Neuronal stem cell (in vitro differentiated cells): ENCODE measurements at places on chromosomes 12 and 14.
A peak's percentile ranks its signal among the peaks of the same experiment; 100 is the strongest.

GRCh38 chr12:110860833-110861296, 14.1 kb downstream of the CCDC63 start:
- peak; percentile 91 for DNase-seq

DNA sequence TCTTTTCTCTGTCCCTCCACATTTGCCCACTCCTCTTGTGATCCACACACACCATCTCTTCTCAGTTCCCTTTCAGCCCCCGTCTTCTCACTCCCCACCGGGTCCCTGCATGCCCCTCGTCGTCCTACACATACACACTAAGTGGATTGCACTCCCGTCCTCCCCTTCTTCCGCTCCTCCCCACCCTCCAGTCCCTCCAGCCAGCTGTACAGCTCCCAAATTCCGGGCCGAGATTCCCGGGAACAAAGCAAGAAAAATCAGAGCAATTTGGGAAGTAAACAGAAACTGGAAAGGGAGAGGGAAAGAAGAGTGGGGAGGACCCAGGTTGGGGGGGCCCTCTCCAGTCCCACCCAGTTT, 282 bp upstream of the IGFBP6 start:
- DNase-seq, result no peak

DNA sequence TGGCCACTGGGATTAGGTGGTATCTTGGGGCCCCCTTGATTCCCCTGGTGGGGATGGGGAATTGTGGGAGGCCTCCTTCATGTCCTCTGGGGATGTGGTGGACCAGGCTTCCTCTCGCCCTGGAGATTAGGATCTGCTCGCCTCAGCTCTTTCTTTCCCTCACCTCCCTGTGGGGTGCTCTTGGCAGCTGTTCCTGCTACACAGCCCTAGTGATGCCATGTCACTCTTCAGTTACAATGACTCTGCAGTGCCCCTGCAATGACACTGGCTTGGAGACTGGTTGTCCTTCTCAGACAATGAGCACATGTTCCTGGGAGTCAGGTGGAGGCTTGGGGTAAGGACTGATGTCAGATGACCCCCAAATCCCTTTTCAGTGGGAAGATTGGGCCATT, 83.9 kb downstream of the ADCK1 start:
- DNase-seq, result no peak

- DNase-seq, result no peak
Measured at GRCh38 chr12:45794422-45794821, 64.9 kb downstream of the ARID2 start.

DNA sequence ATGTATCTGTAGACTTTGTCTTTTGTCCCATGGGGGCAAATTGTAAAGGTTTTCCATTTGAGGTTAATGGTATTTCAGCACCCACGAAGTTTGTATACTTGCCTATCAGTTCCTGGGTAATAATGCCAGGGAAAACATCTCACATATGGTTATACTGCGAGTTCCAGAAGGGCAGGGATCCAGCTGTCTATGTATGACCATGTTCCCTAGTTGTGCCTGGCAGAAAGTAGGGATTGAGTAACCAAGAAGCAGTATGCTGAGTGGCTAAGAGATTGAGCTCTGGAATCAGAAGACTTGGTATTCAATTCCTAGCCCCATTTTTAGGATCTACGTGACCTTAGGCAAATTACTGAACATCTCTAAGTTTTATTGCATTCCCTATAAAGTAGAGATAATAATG, 173.2 kb upstream of the PWP1 start:
- no peak for DNase-seq

DNA sequence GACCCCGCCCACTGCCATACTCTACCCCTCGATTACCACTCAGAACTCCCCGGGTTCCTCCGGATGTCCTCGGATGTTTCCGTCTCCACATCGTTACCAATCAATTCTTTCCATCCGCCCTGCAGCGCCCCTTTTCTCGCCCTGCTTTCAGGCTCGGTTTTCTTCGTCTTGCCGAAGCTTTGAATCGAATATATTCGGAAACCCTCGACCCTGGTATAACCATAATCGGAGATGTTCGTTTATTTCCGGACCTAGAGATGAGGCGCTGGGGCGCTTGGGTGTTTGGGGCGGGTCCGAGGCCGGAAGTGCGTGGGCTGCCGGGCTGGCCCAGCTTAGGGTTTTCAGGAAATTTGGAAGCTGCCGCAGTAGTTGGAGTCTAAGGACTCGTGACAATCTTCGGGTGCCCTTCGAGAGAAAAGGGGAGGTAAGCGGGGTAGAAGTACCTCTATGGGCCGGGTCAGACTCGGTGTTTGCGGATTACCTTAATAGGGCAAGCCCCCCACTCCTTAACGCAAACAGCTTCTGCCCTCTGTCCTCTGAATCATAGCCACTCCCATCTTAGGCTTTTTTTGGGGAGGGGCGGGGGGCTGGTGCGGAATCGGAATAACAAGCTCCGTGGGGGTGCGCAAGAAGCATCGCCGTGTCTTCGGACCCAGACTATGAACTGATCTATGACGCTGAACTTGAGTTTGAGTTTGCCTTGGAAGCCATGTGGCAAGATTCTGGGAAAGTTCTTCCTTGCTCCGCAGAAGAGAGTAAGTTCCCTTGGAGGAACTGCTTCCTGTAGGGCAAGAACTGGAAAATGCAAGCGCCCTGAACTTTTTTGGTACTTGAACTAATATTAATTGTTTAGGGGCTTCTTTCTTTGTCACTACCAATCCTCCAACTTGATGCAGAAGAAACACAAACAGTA, at the start of gene C14orf119:
C14orf119 (plus strand) TSS at position 310 of the 913 bp plus-strand sequence. CDS start 2,154 bp downstream, outside the sequence.
- peak; percentile 100 for DNase-seq

- no peak for DNase-seq
Measured at GRCh38 chr12:63313139-63313538, 162.1 kb upstream of the AVPR1A start.

GRCh38 chr12:7175493-7175892, 14.0 kb upstream of the PEX5 start:
- DNase-seq, result no peak

GRCh38 chr12:64735442-64735841, 23.8 kb downstream of the GNS start:
- no peak for DNase-seq

DNA sequence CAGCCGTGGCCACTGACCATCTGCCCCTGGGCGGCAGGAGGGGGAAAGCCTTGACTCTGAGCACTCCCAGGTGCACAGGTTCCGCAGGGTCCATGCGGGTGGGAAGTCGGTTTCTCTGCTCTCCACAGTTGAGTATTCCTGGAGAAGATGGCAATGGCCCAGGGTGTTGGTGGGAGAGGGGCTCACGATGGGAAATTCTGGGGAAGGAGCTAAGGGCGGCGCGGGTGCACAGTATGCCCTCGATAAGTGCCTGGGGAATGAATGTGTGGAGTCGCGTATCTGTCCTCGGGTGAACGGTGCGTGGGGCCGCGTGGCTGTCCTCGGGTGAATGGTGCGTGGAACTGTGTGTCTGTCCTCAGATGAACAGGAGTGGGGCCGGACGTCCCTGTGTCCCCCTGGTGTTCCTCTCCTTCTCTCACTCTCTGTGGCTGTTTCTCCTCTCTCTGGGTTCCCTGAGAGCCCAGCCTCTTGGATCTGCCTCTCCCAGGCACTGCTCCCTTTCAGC, 38.0 kb downstream of the NOC4L start:
- no peak for DNase-seq

DNA sequence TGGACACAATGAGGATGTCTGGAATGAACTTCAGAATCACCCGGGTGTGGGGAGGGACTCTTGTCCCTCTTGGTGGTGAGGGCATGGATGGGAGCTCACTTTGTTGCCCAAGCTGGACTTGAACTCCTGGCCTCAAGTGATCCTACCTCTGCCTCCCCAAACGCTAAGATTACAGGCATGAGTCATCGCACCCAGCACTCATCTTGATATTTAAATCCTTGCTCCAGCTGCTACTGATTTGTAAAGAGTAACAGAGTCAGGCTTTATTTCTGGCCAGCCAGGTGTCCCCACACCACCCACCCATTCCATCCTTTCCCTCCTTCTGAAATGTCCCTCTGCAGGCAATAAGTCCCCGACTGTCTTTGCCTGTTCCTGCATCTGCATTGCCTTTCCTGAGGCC, 4.9 kb downstream of the DDX54 start:
- DNase-seq, result no peak

DNA sequence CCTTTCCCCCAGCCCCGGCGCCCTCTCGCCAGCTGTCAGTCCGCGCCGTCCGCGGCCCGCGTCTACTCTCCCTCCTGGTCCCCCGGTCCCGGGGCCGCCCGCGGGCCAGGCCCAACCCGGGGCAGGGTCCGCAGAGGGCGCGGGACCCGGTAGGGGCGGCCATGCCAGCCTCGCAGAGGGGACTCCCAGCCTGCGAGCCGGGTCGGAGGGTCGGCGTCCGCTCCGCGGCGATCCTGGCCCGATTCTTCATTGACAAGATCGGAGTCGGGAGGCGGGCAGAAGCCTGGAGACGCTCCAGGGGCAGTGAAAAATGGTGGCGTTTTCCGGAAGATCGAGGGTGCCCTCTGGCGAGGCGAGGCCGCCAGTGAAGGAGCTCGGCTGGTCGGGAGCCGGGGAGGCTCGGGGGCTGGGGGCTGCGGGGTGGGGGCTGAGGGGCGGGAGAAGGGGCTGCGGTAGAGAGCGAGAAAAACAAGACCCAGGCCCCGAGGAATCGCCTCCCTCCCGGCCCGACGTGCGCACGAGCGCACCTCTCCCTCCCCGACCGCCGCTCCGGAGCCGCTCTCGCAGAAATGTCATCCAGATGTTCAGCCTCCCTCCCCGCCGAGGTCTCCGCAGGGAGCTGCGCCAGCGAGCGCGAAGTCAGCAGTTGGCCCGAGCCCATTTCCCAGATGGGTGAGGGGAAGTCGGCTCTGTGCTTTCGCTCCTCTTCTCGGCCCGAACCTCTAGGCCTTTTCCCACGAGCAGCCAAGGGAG, 647 bp upstream of the TGFB3 start:
- peak; percentile 77 for DNase-seq

- DNase-seq, result no peak
Measured at GRCh38 chr12:31263661-31264060, 62.3 kb downstream of the SINHCAF start.

GRCh38 chr14:45222485-45223262, 30.3 kb downstream of the MIS18BP1 start:
- no peak for DNase-seq

- no peak for DNase-seq
Measured at GRCh38 chr12:77833329-77833728, 2.6 kb downstream of the NAV3 start.

- no peak for DNase-seq
Measured at GRCh38 chr14:92542766-92543554, 29.4 kb downstream of the RIN3 start.

DNA sequence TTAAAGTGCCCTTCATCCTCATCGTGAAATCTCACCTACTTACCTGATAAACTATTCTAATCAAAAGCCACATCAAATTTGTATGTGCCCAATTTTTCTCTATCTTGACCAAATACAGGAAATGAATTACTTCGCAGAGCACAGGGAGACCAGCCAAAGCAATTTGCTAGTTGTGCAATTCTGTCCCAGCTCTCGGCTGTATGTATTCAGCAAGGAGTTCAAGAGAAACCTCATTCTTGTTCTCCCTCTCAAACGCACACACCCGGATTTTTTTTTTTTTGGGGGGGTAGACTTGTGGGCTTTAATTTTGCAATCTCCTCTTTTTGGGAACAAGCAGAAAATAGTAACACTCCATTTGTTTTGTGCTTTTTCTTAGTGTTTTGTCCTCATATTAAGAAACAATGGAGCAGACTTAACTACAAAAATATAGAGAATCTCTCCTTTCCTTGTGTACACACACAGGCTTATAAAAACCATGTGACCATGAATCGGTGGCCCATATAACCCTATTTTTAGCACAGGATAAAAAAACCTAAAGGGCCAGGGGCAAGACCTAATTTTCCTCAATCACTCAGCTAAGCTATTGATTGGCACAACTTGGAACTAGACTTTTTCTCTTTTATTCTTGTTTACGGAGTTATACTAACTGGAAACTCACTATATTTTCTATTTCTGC, 64.2 kb downstream of the MBIP start:
- no peak for DNase-seq

GRCh38 chr14:37641117-37641516, 45.7 kb downstream of the TTC6 start:
- no peak for DNase-seq

- DNase-seq, result no peak
Measured at GRCh38 chr14:78946949-78947348, 776.8 kb downstream of the NRXN3 start.

GRCh38 chr14:72597252-72598233, 296.4 kb downstream of the DPF3 start:
- DNase-seq, result no peak

- no peak for DNase-seq
Measured at GRCh38 chr12:19451196-19451595, 11.9 kb downstream of the AEBP2 start.

DNA sequence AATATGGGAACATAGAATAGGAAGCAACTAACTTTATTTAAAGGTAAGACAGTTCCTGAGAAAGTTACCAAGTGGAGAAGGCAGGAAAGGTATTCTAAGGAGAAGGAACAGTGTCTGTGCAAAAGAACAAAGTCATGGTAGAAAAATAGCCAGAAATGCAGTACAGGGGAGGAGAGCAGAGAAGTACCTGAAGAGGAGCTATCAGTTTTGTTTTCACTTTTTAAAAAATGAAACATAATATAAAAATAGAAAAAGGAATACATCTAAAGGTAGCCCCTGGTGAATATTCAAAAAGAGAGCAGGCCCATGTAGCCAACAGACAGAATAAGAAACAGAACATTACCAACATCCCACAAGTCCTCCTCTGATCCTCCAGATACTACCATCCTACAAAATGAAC, 408.7 kb downstream of the ADAMTS20 start:
- DNase-seq, result no peak

DNA sequence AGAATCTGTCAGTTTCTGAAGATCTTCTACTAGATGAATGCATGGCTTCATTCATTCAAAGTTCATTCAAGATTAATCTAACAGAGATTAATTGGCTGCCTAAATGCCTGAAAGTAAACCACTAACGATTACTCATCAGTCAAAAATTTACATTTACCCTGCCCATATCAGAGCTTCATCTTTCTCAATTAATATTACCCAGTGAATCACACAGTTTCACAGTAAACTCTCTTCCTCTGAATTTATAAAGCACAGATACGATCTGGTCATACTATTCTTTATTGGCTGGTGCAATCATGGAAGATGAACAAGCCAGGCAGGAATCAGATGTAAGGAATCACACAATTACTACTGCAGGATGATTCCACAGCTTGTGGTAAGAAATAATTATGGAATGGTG, 377.7 kb downstream of the SLC16A7 start:
- no peak for DNase-seq

- DNase-seq, result no peak
Measured at GRCh38 chr12:67269633-67270573, 745 bp downstream of the CAND1 start.

- DNase-seq, result peak; percentile 50
Measured at GRCh38 chr12:6370994-6371754, 4.2 kb downstream of the SCNN1A start.

GRCh38 chr12:2853626-2854025, 3.2 kb downstream of the TEX52 start:
- DNase-seq, result peak; percentile 80

- no peak for DNase-seq
Measured at GRCh38 chr14:56660677-56661389, 81.2 kb downstream of the TMEM260 start.
